ENCODE measurements at places on chromosomes 12 and 14.

DNA sequence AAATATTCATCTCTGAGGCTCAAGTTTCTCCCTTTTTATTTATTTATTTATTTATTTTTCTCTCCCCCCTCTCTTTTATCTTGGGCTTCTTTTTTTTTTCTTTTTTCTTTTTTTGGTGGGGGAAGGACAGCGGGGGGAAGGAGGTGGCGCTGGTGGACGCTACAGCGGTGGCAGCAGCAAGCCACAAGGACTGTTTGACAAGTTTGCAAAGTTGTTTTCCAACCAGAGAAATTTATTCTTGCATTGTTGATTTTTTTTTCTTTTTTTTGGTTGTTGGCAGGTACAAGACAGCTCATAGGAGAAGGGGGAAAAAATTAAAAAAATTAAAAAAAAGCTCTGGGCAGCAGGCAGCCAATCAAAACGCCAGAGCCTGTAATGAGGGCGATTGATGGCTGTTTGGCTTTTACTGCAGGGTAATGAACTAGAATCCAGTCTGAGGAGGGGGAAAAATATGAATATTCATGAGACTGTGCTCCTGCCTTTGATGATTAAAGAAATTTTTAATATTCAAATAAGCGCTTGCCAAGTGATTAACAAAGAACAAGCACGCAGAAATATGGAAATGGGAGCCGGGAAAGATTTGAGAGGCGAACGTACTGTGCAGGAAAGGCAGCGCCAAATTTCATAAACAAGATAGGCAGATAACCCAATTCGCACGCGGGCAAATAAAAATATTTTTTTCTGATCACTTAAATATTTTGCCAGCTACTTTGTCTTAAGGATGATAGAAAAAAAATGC, 36.2 kb downstream of the BCL11B start:
- DNase-seq = no peak

DNA sequence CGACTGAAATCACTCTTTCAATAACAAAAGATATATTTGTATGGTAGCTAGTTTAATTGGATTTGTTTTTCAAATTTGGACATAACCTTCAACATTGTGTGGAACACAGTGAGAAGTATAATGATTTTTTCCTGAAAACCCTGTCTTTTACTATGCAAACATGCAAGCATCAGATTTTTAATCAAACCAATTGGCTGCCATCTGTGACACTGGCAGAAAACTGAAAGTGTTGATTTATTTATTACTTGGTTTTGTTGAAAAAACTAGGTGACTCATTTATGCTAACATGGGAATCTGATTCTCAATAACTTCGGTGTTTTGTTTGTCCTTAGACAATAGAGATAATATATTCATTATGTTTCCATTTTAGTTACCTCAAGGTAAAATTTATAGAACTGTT, 82.0 kb downstream of the NTS start:
- no peak for DNase-seq

DNA sequence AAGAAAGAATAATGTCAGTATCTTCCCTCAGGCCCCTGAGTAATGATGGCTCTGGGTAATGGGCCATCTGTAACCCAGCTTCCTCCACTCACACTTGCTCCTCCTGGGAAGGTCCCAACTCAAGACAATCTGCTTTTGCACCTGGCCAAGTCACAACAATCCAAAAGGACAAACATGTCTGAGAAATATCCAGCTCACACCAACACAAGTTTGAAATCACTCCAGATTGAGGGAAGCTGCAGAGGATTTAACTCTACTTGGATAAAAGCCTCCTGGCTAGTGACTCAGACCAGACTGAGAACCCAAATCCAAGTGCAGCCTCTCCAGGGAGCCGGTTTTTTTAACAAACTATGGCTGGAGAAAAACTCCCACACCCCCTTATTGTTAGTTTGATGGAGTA, 34.2 kb downstream of the RTRAF start:
- no peak for DNase-seq

DNA sequence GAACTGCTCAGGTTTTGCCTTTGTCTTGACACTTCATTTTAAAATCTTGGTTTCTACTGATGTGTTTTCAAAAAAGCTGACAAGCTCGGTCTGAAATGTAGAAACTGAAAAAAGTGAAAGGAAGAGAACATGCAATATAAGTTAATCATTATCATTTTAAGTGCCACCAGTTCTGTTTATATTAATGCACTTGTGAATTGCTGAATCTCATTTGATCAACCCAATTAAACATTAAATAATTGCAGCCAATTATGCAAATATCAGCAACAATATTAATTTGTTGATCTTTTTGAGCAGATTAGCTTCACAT, 133.8 kb downstream of the BCAT1 start:
- DNase-seq = no peak

DNA sequence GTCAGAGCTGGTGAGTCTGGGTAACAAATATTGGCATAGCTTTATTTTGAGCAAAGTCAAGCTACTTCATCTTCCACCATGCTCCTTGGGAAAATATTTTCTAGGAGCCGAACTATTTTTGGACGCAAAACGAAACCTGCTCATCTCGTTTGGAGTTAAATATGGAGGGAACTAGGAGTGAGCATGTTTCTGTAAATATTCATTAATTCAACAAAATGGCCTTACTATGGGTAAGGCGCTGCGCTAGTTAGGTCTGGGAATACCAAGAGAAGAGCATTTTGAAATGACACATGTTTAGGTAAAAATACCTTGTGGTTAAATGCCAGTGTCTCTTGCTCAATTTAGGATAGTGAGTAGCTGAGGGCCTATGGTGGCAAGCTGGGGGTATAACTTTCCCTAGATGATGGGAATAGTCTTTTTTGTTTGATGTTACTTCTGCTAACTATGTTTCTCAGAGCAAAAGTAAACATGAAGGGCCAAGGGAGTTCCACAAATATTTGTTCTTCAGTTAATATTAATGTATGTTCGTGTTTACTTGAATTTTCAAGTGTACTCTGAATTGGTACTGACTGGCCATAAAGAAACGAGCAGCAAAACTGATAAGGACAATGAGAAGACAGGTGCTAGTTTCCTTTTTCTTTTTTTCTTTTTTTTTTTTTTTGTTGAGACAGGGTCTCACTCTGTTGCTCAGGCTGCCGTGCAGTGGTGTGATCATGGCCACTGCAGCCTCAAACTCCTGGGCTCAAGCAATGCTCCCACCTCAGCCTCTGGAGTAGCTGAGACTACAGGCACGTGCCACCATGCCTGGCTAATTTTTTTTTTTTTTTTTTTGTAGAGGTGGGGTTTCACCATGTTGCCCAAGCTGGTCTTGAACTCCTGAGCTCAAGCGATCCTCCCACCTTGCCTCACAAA, 77.7 kb downstream of the MAP1LC3B2 start:
- DNase-seq = no peak

DNA sequence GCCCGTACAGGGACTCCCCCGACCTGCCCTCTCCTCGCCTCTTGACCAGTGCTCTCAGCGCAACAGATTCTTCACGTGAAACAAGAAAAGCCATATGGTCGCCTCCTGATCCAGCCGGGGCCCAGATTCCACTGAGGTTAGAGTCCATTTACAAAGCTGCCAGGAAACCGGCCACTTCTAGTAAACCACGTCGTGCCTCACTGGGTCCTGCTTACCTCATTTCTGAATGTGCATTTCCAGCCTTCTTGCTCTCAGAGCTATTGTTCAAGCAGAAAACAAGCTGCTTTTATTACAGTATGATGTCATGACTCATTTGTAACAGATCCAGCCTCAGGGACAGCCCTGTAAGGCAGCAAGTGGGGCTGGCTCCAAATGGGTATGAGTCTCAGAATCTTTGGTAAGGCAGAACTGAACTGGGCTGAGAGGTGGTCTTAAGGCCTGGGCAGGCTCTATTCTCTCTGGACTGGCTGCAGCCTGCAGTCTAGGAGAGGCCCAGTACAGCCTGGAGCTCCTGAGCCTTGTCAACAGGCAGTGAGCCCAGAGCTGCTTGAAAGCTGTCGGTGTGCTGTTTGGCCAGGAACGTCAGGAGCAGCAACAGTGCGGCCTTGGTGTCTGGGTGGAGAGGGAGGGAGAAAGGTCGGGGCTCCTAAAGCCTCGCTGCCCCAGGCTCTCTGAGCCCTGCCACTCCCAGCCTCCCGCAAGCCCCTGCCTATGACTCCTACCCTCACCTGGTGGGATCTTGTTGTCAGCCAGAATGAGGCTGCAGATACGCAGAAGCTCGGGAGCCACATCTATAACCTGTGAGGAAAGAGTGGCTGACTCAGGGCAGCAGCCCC, 8.3 kb downstream of the REC8 start:
- no peak for DNase-seq

GRCh38 chr14:26377150-26377549, 220.7 kb downstream of the NOVA1 start:
- no peak for DNase-seq

- no peak for DNase-seq
Observed at GRCh38 chr14:93749076-93749420, 39.2 kb downstream of the PRIMA1 start.
